ENCODE measurements at places on chromosomes 7 and 10. TPM values are rescaled to one million over a fixed set of nuclear protein-coding genes. Genes with fewer than 3 reads are reported as not detected.

CTAGE6 gene
- total RNA-seq: not detected

PTPRZ1 gene
- 250 TPM for total RNA-seq

CREB5 gene
- 8.0 TPM for total RNA-seq

PRKCQ gene
- total RNA-seq: 1.4 TPM

CNTNAP2 gene
- 37.3 TPM for total RNA-seq

C10orf143 gene
- total RNA-seq: 1.1 TPM

AGR2 gene
- total RNA-seq: 1.7 TPM

HTR5A gene
- 0.62 TPM for total RNA-seq

OR6V1 gene
- not detected for total RNA-seq

SLC29A4 gene
- total RNA-seq: 16.1 TPM

KAZALD1 gene
- total RNA-seq: 1.4 TPM

GDF2 gene
- not detected for total RNA-seq

HELLS gene
- 18.9 TPM for total RNA-seq

CC2D2B gene
- total RNA-seq: 2.0 TPM

CYP3A5 gene
- total RNA-seq: 1.6 TPM

TAS2R41 gene
- total RNA-seq: not detected

All from occipital lobe (tissue), 3 donors.